Activated naive CD8-positive, alpha-beta T cell treated with anti-CD3 and anti-CD28 coated beads for 36 hours (primary cell): ENCODE measurements at places on chromosomes 4 and X. TPM values are rescaled to one million over a fixed set of nuclear protein-coding genes. Genes with fewer than 3 reads are reported as not detected.

HNRNPD gene
- 535 TPM for total RNA-seq

FGF2 gene
- 2.0 TPM for total RNA-seq

ZNF732 gene
- total RNA-seq, result 0.10 TPM

FAM47E gene
- not detected for total RNA-seq

MORF4L2 gene
- 249 TPM for total RNA-seq

MAGEE1 gene
- total RNA-seq, result 5.3 TPM

ATG4A gene
- 6.8 TPM for total RNA-seq

GEMIN8 gene
- total RNA-seq, result 12.0 TPM

RNF128 gene
- total RNA-seq, result not detected

CTAG2 gene
- total RNA-seq, result 37.2 TPM

TSPYL2 gene
- 52.7 TPM for total RNA-seq

RBM47 gene
- 0.16 TPM for total RNA-seq

RBPJ gene
- total RNA-seq, result 88.7 TPM

ARX gene
- total RNA-seq, result not detected

TKTL2 gene
- total RNA-seq, result not detected

KLHL13 gene
- total RNA-seq, result 5.1 TPM
